ENCODE measurements at places on chromosomes 12 and 14.

- no peak for DNase-seq
These were observed 23.1 kb downstream of the TMEM121 start for GRCh38 chr14:105549481-105549880.

GRCh38 chr12:29782285-29782870 lies 1.4 kb downstream of the TMTC1 start:
- peak; percentile 20 for DNase-seq

DNA sequence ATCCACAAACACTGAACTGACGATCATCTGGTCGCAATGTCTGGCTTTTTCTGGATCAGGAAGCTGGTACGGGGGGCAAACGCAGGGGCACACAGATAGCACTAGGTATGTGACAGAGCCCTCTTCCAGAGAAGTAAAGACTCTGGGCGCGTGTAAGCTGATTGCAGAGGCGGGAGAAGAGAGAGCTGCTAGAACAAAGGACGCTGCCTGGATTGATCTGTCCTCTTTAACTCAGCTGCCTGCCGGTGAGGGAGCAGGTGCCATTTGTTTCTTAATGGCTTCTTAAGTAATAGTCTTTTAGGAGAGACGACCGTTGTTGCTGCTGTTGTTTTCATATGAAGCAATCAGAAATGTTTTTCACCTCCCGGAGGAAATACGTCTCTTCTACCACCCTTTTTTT lies 77.3 kb downstream of the GLT1D1 start:
- DNase-seq: peak; percentile 30

DNA sequence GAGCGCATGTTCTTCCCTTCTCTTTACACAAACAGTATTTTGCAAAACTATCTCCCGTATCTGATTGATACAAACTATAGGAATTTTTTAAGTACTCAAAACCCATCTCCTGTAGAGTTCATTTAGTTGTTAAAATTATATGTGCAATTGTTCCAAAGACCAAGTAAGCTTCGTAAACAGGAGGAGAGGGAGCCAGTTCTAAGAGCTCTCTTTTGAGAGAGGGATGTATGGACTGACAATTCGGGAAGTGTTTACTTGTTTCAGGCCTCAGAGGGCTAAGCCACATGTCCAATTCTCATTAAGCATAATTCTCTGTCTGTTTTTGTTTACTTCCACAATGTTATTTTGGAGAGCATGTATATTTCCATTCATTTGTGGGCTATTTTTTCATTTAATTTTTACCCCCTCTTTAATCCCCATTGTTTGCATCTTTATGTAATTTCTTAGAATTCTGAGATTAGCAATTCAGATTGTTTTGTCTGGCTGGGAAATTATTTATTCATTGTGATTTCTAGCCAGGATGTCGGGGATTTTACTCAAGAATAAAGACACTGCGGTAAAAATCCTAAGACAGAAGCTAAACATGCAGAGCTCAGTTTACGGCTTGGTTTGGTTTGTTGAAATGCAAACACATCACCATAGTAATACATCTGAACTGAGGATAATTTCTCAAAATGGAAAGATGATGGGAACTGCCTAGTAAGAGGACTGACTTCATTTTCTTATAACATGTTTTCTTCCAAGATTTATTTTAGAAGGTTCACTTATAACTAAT lies 126.8 kb downstream of the KCNK10 start:
- no peak for DNase-seq

DNA sequence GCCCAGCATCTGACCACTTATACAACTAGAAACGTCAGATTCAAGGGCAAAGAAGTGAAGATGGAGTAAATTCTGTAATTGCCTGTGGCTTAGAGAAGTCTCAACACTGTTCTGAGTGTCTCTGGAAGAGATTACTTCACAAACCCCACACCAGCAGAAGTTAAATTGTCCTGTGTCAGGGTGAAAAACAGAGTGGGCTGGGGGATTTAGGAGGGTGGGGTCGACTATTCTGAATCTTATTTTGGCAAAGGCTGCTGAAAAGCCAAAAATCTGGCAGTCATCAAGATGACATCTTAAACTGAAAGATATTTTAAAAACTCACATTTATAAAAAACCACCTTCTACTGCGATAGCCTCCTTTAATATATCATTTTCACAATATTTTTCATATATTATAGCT lies 180.8 kb downstream of the KLHL28 start:
- DNase-seq: no peak

- no peak for DNase-seq
These were observed 113.6 kb upstream of the AVPR1A start for GRCh38 chr12:63264629-63265028.

Measured in SK-N-DZ (cell line).